Left renal pelvis (tissue), 4 donors: ENCODE measurements at places on chromosomes 7 and 10. TPM values are rescaled to one million over a fixed set of nuclear protein-coding genes. Genes with fewer than 3 reads are reported as not detected.

Gene NUDCD3
- polyA plus RNA-seq, result 90.3 TPM

Gene NUP205
- 71.3 TPM for polyA plus RNA-seq

Gene COL26A1
- 22.4 TPM for polyA plus RNA-seq

Gene FFAR4
- polyA plus RNA-seq, result 0.08 TPM

Gene CYP26A1
- polyA plus RNA-seq, result not detected

Gene EVX1
- polyA plus RNA-seq, result not detected

Gene NUTM2E
- polyA plus RNA-seq, result not detected

Gene GATA3
- polyA plus RNA-seq, result 118 TPM

Gene PDE1C
- 4.3 TPM for polyA plus RNA-seq

Gene SYNPO2L
- polyA plus RNA-seq, result 0.68 TPM

Gene TRIL
- polyA plus RNA-seq, result 155 TPM

Gene ST8SIA6
- polyA plus RNA-seq, result 2.6 TPM

Gene OR6V1
- not detected for polyA plus RNA-seq

Gene CALCR
- 0.08 TPM for polyA plus RNA-seq

Gene FASTK
- 48.1 TPM for polyA plus RNA-seq

Gene MACC1
- 0.15 TPM for polyA plus RNA-seq

Gene GDF10
- polyA plus RNA-seq, result 6.1 TPM

Gene SNX10
- polyA plus RNA-seq, result 9.0 TPM

Gene SLC35G1
- polyA plus RNA-seq, result 9.5 TPM

Gene ASAH2
- polyA plus RNA-seq, result 2.9 TPM

Gene TMEM178B
- polyA plus RNA-seq, result 0.66 TPM

Gene GIMAP4
- polyA plus RNA-seq, result 20.7 TPM
